Thoracic aorta (tissue), 2 donors: ENCODE measurements at places on chromosomes 11 and 22. TPM values are rescaled to one million over a fixed set of nuclear protein-coding genes. Genes with fewer than 3 reads are reported as not detected.

DNA sequence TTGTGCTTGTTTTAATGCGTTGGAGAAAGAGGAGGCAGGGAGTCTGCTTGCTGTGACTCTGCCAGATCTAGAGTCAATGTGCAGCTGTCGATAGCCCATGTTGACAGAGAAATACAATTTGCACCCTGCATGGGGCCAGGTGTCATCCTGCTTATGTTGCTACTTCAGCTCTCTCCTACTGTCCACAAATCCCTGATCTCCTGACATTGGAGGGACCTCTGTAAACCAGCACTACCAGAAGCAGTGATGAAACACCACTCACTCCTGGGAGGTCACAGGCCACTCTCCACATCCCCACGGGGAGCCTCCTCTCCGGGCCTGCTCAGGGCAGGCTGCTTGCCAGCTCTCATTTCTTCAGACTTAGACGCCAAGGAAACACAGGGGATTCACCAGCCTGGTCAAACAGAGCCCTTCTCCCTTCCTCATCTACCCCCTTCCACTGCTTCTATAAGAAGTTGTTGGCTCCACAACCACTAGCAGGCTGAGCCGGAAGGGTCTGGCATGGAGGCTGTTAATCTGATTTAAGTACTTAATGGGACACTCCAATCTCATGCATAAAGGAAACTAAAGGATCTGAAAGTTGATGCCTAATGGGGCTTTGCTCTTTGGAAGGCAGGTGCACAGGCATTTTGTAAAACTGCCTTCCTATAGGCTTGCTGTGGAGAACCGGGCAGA is 29.9 kb upstream of the CSNK2A3 start:
- H3K4me1 ChIP-seq, result no peaks in the 10 kb centered on the region
- no peak overlapping the region for H3K27ac ChIP-seq
- H3K36me3 ChIP-seq, result no peaks in the 10 kb centered on the region
- no peak for DNase-seq

VSIG10L2 gene
- total RNA-seq, result not detected

GRCh38 chr22:23652286-23652685 is 20.2 kb upstream of the DRICH1 start:
- no peaks in the 10 kb centered on the region for H3K27me3 ChIP-seq
- H3K27ac ChIP-seq, result no peak overlapping the region
- no peak overlapping the region for H3K4me3 ChIP-seq
- no peaks in the 10 kb centered on the region for H3K4me1 ChIP-seq
- no peaks in the 10 kb centered on the region for H3K36me3 ChIP-seq
- DNase-seq, result no peak

DNA sequence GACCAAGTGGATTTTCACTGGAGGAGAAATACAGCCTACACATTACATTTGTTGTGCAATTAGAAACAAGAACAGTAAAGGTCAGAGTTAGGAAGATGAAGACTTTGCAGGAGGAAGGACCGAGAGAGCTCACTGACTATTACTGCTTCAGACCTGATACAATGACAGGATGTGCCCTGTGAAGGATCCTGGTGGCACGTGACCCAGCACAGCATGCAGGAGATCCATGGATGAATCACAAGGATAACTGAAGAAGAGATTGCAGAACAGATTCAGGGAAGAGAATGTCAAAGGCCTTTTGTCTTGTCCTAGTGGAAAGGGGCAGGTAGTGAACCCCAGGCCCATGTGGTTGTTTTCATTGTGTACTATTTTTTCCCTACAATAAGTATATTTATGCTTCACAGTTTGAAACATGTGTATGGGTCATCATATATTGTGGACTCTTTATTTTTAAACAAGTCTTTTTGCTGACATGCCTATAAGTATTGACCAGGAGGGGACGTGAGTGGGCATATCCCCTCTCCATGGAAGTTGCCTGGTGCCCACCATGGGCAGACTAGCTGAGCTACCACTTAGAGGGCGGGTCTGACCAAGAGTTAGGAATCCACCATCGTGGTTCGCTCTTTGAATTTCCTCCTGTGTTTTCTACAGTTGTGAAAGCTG is 44.3 kb downstream of the RASSF10 start:
- H3K36me3 ChIP-seq, result no peaks in the 10 kb centered on the region
- H3K4me3 ChIP-seq, result no peak overlapping the region
- no peak for DNase-seq
- no peak overlapping the region for H3K27ac ChIP-seq
- H3K4me1 ChIP-seq, result no peaks in the 10 kb centered on the region

GRCh38 chr11:57146301-57146700 is 35.5 kb upstream of the LRRC55 start:
- no peaks in the 10 kb centered on the region for H3K27me3 ChIP-seq
- no peak overlapping the region for H3K4me3 ChIP-seq
- no peaks in the 10 kb centered on the region for H3K36me3 ChIP-seq
- no peaks in the 10 kb centered on the region for H3K4me1 ChIP-seq

DNA sequence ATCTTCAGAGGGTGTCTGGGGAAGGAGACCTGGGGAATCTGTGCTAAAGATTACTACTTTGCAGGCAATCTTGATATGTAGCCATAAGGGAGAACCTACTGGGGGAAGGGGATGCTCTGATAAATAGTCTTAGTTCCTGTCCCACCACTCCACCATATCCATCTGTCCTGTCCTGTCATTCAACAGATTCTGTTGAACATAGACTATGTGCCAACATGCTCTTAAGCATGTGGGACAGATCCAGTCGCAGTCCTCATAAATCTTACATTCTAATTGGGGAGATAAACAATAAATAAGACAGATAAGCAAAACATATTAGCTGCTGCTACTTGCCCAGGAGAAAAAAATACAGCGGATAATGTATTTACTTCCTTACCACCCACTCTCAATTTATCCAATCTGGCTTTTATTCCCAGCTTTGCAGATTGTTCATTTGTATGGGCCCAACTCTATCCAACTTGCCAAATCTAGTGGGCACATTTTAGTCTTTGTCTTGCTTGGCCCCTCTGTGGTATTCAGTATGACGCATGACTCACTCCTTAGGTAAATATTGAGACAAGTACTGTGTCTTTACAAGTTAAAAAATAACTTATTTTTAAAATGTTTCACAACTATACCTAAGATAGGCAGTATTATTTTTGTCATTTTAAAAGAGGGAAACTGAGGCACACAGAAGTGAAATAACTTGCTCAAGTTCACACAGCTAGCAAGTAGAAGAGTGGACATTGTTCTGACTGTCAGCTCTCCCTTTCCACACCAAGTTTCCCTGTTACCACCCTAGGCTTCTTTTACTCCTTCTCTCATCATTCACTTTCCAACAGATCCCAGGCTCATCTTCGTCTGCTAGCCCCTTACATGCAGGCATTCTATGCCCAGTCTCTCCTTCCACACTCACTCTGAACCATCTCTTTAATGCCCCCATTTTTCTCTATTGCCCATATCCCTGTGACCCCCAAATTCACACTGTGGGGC is 133.6 kb upstream of the SESN3 start:
- no peak overlapping the region for H3K4me3 ChIP-seq
- no peaks in the 10 kb centered on the region for H3K27me3 ChIP-seq
- H3K4me1 ChIP-seq, result peaks cover 29% of the 10 kb centered on the region
- DNase-seq, result no peak
- H3K36me3 ChIP-seq, result no peaks in the 10 kb centered on the region

GRCh38 chr11:126443120-126443519 is 87.6 kb downstream of the ST3GAL4 start:
- H3K4me3 ChIP-seq, result no peak overlapping the region
- no peak for DNase-seq
- no peak overlapping the region for H3K27ac ChIP-seq
- no peaks in the 10 kb centered on the region for H3K4me1 ChIP-seq

DNA sequence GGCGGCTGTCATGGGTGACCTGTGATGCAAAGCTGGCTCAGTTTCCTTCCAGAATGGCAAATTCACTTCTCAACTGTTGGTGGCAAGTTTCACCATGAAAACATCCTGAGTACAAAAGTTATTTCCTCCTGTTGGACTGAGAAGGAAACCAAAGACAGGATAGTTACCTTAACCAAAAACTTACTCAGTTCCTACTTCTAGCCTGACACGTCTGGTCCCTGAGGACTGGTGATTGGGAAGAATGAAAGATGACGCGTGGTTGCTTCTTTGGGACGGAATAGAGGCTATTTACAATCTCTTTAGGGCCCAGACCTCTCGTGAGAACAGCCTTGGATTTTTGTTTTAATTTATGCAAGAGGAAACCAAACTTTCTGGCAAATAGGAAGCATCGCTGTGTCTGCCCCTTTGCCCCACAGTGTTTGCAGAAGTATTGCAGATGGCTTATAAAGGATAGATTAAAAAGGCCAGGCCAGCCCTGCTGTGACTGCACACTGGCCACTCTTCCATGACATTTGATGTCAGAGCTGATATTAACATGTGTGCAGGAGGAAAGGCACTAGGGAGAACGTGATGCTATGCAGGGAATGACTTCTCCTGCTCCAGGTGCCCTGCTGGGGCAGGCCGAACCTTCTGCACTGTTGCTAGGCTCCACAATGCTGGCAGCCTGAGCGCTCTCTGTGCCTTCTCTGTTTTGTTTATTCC is 7.6 kb downstream of the VPS26B start:
- no peaks in the 10 kb centered on the region for H3K27me3 ChIP-seq
- H3K4me1 ChIP-seq, result no peaks in the 10 kb centered on the region
- no peak overlapping the region for H3K4me3 ChIP-seq
- H3K36me3 ChIP-seq, result peaks cover 4% of the 10 kb centered on the region
- no peak overlapping the region for H3K27ac ChIP-seq
- no peak for DNase-seq

KRTAP5-7 gene
- not detected for total RNA-seq

- no peak overlapping the region for H3K4me3 ChIP-seq
- DNase-seq, result no peak
- no peaks in the 10 kb centered on the region for H3K4me1 ChIP-seq
These were observed 21.0 kb upstream of the GDPD4 start for GRCh38 chr11:77322506-77322905.

- no peaks in the 10 kb centered on the region for H3K36me3 ChIP-seq
- peak overlapping the region; percentile 59 for H3K4me3 ChIP-seq
- no peak overlapping the region for H3K27ac ChIP-seq
- DNase-seq, result no peak
These were observed 9.7 kb upstream of the NEFH start for GRCh38 chr22:29470159-29470855.

DNA sequence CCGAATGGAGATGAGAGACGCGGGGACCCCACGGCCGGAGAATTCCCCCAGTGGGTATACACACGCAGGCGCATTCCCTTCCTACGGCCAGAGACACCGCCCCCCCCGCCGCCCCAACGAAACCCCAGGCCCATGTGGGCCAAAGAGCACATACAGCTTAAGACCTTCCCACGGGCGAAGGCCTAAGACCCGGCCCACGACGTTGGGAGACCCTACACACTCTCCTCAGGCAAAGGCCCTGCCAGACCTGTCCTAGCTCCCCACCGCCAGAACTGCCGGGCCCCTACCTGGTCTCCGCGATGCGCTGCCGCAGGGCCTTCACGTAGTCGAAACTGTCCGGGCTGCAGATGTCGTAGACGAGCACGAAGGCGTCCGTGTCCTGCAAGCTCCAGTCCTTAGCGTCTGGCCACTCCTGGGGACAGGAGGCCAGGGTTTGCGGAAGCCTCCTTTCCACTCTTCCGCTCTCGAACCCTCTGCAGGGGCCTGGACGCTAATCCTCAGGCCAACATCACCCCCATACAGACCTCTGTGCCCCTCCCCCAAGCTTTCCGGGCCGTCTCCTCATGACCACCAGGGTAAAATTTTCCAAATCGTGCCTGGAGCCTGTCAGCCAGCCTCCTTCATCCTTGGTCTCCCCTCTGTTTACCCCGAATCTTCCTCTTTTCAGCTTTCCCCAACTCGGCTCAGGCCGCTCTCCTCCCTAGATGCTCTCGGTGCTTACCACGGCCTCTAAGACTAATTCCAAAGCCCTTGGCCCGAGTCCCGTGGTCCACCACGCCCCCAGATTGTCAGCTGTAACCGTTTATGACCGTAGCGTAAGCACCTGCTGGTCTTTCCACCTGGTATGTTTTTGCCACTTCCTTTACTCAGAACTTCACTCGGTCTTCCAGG is 1.7 kb downstream of the RASL10A start:
- no peak overlapping the region for H3K27ac ChIP-seq
- peaks cover 39% of the 10 kb centered on the region for H3K4me1 ChIP-seq
- DNase-seq, result no peak
- peaks cover 15% of the 10 kb centered on the region for H3K27me3 ChIP-seq

DNA sequence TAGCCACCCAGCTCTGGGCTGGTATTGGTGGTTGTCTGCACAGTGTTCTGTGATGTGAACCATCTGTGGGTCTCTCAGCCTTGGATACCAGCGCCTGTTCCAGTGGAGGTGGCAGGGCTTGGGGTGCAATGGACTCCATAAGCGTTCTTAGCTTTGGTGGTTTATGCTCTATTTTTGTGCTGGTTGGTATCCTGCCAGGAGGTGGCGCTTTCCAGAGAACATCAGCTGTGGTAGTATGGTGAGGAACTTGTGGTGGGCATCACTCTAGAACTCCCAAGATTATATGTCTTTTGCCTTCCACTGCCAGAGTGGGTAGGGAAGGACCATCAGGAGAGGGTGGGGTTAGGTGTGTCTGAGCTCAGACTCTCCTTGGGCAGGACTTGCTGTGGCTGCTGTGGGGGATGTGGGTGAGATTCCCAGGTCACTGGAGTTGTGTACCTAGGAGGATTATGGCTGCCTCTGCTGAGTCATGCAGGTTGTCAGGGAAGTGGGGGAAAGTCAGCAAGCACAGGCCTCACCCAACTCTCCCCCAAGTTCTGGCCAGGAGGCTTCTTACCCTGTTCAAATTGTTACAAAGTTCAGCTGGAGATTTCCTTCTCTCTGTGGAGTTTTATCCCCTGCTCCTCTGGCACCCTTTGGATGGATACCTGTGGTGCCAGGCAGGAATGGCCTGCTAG is 47.2 kb downstream of the MRGPRX2 start:
- no peak overlapping the region for H3K4me3 ChIP-seq
- H3K27me3 ChIP-seq, result no peaks in the 10 kb centered on the region
- H3K36me3 ChIP-seq, result no peaks in the 10 kb centered on the region
- no peak overlapping the region for H3K27ac ChIP-seq
- DNase-seq, result no peak

GRCh38 chr11:73308003-73308960 is at the start of gene ARHGEF17:
TSS of gene ARHGEF17 (plus strand) at chr11:73308276. CDS start at chr11:73308639, 363 bp downstream.
- no peaks in the 10 kb centered on the region for H3K27me3 ChIP-seq
- H3K4me1 ChIP-seq, result peaks cover 7% of the 10 kb centered on the region
- H3K27ac ChIP-seq, result peak within 1 kb of the TSS; percentile 98
- peaks cover 6% of the 10 kb centered on the region for H3K36me3 ChIP-seq

TTC17 gene
- 105 TPM for total RNA-seq

DNA sequence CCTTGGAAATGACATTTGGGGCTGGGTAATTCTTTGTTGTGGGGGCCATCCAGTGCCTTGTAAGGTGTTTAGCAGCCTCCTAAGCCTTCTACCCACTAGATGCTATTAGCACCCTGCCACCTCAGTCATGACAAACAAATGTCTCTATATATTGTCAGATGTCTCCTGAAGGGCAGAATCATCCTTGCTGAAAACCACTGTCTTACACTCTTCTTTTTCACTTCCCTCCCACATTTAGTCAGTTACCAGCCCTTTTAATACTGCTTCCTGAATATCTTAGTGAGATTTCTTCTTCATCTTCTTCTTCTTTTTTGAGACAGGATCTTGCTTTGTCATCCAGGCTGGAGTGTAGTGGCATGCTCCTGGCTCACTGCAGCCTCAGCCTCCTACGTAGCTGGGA is 33.1 kb downstream of the TNRC6B start:
- no peaks in the 10 kb centered on the region for H3K36me3 ChIP-seq
- H3K4me1 ChIP-seq, result peaks cover 78% of the 10 kb centered on the region
- H3K27me3 ChIP-seq, result no peaks in the 10 kb centered on the region
- H3K27ac ChIP-seq, result peak overlapping the region; percentile 62
- DNase-seq, result no peak
- H3K4me3 ChIP-seq, result no peak overlapping the region

- no peaks in the 10 kb centered on the region for H3K4me1 ChIP-seq
- H3K27me3 ChIP-seq, result no peaks in the 10 kb centered on the region
- H3K27ac ChIP-seq, result no peak overlapping the region
- H3K4me3 ChIP-seq, result no peak overlapping the region
- H3K36me3 ChIP-seq, result no peaks in the 10 kb centered on the region
These were observed 89.4 kb downstream of the PACS1 start for GRCh38 chr11:66159324-66159984.
